ENCODE measurements at places on chromosomes 6 and 20.

DNA sequence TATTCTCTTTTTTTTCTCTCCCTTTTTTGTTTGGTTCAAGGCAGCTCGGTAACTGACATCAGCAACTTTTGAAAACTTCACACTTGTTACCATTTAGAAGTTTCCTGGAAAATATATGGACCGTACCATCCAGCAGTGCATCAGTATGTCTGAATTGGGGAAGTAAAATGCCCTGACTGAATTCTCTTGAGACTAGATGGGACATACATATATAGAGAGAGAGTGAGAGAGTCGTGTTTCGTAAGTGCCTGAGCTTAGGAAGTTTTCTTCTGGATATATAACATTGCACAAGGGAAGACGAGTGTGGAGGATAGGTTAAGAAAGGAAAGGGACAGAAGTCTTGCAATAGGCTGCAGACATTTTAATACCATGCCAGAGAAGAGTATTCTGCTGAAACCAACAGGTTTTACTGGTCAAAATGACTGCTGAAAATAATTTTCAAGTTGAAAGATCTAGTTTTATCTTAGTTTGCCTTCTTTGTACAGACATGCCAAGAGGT, 10.6 kb downstream of the HEY2 start:
- DNase-seq: no peak

DNA sequence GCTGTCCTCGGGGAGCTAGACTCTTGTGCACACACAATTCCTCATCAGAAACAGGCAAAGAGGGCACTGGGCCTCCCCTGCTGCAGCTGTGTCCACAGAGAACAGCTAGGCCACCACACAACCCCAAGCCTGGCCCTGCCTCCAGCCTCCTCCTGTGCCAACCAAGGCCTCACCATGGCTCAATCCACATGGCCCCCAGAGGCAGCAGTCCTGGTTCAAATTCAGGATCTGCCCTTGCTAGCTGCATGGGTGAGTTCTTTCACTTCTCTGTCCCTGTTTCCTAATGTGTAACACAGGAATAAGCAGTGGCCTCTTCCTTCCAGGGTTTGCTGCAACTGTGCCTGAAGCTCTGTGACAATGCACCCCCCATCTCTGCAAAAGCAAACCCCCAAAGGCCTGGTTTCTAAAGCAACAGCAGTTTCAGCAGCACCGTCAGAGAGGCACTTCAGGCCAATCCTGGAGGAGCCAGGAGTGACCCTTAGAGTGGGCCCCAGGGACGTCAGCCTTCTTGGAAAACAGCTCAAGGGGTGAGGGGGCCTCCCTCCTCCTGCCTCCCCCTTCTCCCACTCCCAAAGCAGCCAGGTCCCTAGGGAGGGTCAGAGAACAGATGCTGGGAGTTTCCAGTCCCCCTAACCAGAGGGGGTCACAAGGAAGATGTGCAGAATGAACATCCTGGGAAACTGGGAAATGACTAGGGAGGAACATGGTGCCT, 2.2 kb downstream of the ADISSP start:
- DNase-seq: no peak

- DNase-seq: no peak
Measured at GRCh38 chr20:64256282-64256935, 861 bp downstream of the PCMTD2 start.

GRCh38 chr20:8330785-8331695, 199.0 kb downstream of the PLCB1 start:
- DNase-seq: no peak

DNA sequence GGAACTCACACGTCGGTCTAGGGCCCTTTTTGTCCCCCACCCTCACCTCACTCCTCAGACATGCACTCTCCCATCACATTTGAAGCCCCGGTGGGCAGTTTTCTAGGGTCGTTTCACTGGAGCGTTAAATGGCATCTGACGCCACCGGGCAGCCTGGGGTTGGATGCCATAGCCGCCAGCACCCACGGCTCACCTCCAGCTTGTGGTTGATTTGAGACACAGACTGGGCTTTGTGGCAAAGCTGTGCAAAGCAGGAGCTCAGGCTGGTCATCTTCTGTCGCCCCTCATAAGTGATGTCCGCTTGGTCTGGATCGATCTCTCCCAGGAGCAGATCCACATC, 530 bp downstream of the GOPC start:
- no peak for DNase-seq

GRCh38 chr6:122494665-122495272, 23.2 kb upstream of the SERINC1 start:
- DNase-seq: no peak

GRCh38 chr6:15524861-15525401, 137.9 kb downstream of the DTNBP1 start:
- no peak for DNase-seq

DNA sequence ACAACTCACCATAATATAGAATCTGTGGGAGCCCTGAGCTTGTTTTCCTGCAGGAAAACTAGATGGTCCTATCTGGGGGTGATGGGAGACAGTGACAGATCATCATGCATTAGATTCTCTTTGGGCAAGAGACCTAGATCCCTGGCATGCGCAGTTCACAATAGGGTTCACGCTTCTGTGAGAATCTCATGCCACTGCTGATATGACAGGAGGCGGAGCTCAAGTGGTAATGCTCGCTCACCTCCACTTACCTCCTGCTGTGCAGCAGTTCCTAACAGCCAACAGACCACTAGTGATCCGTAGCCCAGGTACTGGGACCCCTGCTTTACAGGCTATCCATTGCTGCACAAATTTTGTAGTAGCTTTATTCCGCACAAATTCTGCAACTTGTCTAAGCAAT, 84.5 kb downstream of the HIVEP2 start:
- DNase-seq: no peak

DNA sequence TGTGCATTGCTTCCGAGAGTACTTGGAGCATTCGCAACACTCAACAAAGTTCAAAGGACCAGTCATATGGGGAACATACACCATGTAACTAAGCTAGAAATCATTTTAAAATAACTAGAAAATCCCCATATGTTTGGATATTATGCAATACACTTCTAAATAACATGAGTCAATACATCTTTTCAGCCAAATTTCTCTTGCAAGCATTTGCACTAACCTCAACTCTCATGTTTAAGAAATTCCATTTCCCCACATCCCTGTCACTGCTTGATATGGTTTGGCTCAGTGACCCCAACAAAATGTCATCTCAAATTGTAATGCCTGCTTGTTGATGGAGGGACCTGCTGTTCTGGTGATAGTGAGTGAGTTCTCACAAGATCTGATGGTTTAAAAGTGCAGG, 85.7 kb upstream of the CST7 start:
- no peak for DNase-seq

DNA sequence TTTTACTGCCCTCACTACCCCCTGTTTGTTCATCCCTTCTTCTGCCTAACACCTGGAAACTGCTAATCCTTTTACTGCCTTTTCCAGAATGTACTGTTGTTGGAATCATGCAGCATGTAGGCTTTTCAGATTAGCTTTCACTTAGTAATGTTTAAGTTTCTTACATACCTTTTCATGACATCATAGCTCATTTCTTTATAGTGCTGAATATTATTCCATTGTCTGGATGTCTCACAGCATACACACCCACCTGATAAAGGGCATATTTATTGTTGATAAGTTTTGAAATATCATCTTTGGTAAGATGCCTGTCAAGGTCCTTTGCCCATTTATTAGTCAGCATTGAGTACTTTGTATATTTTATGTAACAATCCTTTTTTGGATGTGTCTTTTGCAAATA, 588.2 kb upstream of the NRSN1 start:
- DNase-seq: no peak
